ENCODE measurements at places on chromosomes 1 and 21.
A peak's percentile ranks its signal among the peaks of the same experiment; 100 is the strongest.

GRCh38 chr1:110337704-110338308, 1.4 kb upstream of the RBM15 start:
- no peaks in the 10 kb centered on the region for H3K36me3 ChIP-seq
- peaks cover 28% of the 10 kb centered on the region for H3K4me1 ChIP-seq
- DNase-seq, result peak; percentile 68
- H3K27ac ChIP-seq, result peak overlapping the region; percentile 94
- H3K27me3 ChIP-seq, result no peaks in the 10 kb centered on the region

- no peaks in the 10 kb centered on the region for H3K27me3 ChIP-seq
- no peak for DNase-seq
- peaks cover 26% of the 10 kb centered on the region for H3K4me1 ChIP-seq
- H3K27ac ChIP-seq, result no peak overlapping the region
- H3K36me3 ChIP-seq, result no peaks in the 10 kb centered on the region
- no peak overlapping the region for H3K4me3 ChIP-seq
Observed at GRCh38 chr1:20505488-20505887, 2.5 kb downstream of the MUL1 start.

- H3K4me1 ChIP-seq, result peaks cover 27% of the 10 kb centered on the region
- H3K36me3 ChIP-seq, result no peaks in the 10 kb centered on the region
- DNase-seq, result peak; percentile 60
Observed at GRCh38 chr1:8197493-8198282, 120.2 kb upstream of the SLC45A1 start.

DNA sequence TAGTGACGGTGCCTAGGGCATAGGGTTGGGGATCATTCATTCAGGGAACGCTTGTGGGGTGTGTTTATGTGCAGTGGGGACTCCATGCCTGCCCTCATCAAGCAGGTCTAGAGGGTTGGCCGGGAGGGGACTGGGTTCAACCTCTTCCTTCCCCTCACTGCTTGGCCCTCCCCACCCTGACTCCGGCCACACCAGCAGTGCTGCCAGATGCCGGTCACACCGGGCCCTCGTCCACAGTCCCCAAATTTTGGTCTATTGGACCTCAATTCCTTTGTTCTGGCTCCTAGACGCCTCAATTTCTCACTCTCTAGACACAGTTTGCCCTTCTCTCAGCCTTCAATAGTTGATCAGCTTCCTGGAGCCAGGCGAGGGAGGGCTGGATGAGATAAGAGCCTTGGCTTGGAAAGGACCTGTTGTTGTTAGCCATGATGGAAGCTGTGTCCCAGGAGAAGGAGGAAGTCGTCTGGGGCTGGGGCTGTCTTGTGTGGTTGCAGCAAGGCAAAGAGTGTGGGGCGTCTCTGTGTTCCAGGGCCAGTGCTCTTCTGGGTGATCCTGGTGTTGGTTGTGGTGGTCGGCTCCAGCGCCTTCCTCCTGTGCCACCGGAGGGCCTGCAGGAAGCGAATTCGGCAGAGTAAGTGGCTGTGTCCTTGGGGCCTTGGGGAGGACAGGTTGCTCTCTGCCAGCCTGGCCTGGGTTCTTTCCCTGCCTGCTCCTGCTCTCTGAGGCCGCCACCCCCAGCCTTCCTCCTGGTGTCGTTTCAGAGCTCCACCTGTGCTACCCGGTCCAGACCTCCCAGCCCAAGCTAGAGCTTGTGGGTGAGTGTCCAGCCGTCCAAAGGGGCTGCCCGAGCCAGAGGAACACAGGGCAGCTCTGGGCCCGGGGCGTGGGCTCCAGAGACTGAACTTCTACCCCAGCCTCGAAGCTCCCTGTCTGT, 41.1 kb upstream of the TNFRSF1B start:
- H3K36me3 ChIP-seq, result no peaks in the 10 kb centered on the region
- no peaks in the 10 kb centered on the region for H3K4me1 ChIP-seq
- no peaks in the 10 kb centered on the region for H3K27me3 ChIP-seq

DNA sequence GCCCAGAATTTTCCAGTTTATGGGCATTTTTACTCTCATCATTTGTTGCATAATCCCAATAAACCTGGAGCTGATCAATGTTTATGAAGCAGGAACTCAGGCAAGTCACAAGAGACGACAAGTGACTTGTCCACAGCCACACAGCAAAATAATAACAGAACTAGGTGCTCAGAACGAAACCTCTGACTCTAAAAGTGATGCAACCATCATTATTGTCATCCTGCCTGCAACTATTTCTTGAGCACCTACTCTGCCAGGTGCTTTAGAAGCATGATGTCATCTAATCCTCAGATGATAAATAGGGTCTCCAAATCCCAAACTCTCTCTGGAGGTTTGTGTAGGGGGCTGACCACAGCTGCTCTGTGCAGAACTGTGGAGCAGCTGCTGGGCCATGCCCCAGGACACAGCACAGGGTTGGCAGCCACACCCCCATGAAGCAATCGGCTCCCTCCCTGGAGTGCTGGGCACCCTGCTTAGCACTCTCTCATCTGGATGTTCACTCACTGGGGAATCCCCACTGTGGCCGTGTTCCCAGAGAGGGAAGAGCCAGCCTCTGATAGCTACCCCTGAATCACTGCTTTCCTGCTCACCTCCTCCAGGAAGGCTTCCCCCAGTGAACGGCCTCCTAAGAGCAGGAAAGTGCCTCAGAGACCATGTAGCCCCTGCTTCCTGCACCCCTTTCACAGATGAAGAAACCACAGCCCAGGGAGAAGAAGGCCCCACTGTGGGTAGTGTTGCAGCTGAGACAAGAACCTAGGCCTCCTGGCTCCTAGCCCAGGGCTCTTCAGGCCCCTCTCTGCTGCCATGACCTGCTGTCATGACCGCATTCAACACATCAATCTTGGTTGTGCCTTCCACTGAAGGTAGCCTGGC, 2.1 kb downstream of the TTC22 start:
- no peaks in the 10 kb centered on the region for H3K27me3 ChIP-seq
- DNase-seq, result peak; percentile 77
- peak overlapping the region; percentile 89 for H3K27ac ChIP-seq
- peaks cover 73% of the 10 kb centered on the region for H3K4me1 ChIP-seq
- H3K36me3 ChIP-seq, result no peaks in the 10 kb centered on the region

DNA sequence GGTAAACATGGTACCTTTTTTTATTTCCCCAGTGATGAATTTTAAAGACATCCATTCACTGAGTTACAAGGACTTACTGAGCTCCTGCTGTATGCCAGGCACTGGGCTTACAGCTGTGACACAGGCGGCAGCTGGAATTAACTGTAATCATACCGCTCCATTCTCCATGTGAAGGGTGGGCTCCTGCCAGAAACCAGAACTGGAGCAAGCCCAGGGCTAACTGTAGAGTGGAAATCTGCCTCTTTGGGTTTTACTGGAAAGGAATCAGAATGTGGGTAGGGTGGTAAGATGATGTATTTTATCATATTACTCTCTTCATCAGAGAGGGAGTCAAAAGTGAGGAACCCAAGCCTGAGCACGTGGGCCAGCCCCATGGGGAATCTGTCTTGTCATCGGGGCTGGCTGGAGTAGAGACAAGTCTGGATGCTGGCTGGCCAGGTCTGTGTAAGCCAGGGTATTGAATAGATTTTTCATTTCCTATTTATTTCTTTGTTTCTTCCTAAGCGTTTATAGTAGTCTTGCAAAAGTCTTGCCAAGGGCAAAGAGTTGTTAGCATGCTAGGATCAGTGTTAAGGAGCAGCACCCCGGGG, 21.5 kb downstream of the FGGY start:
- peaks cover 34% of the 10 kb centered on the region for H3K4me1 ChIP-seq
- no peaks in the 10 kb centered on the region for H3K36me3 ChIP-seq
- H3K27me3 ChIP-seq, result no peaks in the 10 kb centered on the region
- no peak overlapping the region for H3K4me3 ChIP-seq
- H3K27ac ChIP-seq, result no peak overlapping the region

All from transverse colon (tissue), 4 donors.